ENCODE measurements at places on chromosomes 7 and 10.
A peak's percentile ranks its signal among the peaks of the same experiment; 100 is the strongest.

GRCh38 chr7:8232999-8233847 lies 28.7 kb downstream of the ICA1 start:
- DNase-seq, result no peak

DNA sequence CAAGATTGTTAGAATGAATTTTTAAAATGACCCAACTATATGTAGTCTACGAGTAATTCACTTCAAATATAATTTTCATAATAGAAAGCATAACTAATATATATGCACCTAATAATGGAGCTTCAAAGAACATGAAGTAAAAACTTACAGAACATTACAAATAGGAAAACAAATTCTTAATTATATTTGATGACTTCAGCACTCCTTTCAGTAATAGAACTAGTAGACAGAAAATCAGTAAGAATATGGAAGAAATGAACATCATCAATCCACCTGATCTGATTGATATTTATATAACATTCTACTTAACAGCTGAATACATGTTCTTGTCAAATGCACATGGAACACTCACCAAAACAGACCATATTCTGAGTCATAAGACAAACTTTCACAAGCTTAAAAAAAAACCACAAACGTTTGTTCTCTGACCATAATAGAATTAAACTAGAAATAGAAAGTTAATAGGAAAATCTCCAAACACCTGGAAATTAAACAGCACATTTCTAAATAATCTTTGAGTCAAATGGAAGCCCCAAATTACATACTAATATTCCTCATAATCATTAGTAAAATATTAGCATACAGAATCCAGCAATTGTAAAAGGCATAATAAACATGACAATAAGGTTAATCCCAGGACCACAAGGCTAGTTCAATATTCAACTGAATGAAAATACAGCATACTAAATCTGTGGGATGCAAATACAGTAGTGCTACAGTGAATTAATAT lies 48.0 kb downstream of the BRAF start:
- DNase-seq, result peak; percentile 77

- no peak for DNase-seq
These were observed 289.9 kb upstream of the LRRN3 start for GRCh38 chr7:110800984-110801383.

DNA sequence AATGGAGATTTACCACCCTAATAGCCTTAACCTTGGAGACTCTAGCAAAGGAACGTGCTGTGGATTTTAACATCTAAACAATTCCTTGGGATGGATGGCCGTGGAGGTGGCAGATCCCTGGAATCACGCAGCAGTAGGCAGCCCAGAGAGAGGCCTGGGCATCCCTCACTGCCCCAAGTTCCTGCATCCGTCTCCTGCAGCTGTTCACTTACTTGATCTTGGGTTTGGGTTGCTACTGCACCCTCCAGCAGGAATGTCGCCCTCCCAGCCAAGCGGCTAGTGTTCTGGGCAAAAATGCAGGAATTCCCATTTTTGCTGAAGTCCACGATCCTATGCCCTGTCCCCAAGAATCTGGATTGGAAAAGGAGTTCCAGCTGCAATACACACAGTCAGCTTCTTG lies 166.7 kb upstream of the SH2B2 start:
- DNase-seq, result no peak

- DNase-seq, result no peak
These were observed 297.2 kb upstream of the KAT6B start for GRCh38 chr10:74529205-74529604.

DNA sequence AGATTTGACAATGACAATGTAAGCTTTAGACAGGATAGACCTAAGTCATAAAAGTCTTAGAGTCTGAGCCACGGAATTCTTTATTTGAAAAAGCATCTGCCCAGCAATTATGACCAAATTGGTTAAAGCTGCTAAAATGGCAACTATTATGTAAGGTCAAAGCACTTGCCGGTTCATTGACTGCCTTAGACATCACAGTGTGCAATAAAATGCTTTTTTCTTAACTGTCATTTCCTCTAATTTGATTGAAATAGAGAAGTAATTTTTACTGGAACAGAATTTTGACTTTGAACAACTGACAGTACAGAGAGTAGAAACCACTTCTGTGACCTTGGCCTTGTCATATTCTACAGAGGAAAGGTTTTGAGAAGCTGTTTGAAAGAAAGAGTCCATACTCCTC lies 142.9 kb downstream of the THSD7A start:
- no peak for DNase-seq

DNA sequence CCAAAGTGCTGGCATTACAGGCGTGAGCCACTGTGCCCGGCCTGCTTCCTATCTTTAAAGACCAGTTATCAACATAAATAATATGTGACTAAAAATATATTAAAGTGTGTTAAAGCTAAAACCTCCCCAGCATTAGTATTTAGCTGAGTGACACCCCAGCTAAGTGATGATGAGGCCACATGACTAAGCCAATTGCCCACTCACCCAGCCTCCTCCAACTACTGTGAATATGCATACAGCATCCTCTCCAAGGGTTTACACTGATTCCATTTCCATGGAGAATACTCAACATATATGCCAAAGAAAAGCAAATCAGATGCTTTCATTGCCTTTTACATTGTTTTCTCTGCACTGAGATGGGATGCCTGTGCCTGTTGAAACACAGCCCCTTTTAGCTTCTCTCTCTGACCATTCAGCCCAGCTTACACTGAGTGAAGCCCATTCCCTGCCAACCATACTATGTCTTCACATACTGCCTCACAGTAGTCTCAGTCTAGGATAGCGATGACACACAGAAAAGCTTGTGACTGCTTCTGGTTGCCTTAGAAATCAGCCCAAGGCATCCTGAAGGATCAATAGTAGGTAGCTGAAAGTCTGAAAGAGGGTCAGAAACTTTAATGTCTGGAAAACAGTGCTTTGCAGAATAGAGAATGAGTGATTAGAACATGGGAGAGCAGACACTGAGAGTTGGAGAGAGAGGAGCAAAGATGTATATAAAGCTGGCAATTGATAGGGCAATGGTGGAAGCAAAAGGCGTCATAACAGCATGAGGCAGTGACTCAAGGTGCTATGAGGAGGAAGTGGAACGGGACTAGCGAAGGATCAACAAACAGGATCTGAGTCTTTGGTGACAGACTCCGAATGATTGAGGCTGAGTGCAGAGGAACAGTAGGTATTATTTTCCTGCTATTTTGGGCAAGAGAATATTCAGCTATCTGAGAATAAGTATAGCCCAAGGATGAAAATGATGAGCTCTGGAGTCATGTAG lies 19.8 kb upstream of the ATE1 start:
- no peak for DNase-seq

DNA sequence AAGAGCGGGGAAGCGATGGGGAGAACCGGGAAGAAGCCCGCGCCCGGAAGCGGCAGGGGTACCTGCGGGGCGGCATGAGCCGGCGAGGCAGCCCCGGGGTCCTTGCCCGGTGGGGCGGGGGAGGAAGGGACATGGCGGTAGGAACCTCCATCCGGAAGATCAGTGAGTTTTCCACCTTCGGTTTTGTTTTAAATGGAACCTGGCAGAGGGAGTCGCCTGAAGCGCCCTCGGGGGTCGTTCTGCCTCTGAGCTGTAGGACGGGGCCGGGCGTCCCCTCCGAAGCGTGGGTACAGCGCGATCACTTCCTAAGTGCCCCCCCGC lies 471 bp downstream of the PFKP start:
- no peak for DNase-seq

DNA sequence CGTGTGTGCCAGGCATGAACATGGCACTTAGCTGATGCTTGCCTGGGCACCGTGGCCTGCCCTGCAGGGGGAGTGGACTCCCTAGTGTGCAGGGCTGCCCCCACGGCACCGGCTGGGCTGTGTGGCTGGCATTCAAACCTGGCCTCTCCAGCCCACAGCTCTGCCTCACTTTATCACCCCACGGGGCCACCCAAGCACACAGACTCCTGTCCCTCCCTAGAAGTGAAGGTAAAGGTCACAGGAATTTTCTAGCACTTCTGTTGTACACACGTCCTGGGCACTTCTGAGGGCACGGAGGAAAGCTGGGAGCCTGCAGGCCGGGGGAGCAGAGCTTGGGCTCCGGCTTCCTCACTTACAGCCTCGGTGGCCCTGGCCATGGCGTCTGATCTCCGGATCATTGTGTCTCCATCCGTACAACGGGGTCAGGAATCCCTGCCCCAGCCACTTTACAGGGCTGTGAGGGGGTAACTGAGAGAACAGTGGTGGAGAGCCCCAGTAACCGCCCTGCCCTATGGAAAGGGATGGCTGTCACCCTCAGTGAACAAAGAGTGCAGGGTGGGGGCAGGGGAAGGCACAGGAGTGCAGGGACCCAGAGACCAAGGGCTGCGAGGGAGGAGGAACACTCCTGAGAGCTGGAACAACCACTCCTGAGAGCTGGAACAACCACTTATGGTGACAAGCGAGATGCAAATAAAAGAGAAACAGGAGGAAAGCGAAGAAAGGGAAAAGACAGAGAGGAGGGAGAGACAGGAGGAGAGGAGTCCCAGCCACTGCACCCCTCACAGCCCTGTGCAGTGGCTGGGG lies 3.9 kb upstream of the PYROXD2 start:
- DNase-seq, result no peak

- peak; percentile 92 for DNase-seq
These were observed 148.9 kb downstream of the PARD3 start for GRCh38 chr10:34666008-34666704.

GRCh38 chr7:1948887-1949680 lies 279.0 kb downstream of the ELFN1 start:
- no peak for DNase-seq

DNA sequence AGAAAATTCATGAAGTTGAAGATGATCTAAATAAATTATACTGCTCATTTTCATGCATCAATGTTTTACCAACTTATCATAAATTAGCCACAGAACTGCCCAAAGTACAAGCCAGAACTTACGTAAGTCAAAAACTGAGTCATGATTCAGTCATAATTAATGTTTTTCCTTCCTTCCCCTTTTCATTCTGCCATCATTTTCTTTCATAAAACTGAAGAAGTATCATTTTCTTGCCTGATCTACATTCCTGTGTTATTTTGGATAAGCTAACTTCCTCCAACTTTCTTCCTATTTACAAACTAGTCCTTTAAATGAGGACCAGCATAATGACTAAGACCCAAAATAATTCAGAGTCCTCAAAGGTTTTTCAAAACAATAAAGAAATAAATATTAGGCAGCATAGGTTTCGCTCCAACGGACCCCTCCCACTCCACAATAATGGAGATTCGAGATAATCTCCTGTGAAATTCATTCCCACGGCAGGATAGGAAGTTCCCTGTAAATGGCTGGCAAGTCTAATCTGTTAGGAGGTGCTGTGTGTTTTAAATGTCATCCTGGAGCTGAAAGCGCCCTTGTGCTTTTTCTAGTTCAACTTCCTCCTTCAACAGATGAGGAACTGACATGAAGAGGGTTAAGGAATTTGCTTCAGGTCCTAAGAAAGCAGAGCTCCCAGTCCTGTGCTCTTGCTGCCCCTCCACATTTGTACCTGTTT lies 218.9 kb downstream of the DOCK4 start:
- peak; percentile 73 for DNase-seq

DNA sequence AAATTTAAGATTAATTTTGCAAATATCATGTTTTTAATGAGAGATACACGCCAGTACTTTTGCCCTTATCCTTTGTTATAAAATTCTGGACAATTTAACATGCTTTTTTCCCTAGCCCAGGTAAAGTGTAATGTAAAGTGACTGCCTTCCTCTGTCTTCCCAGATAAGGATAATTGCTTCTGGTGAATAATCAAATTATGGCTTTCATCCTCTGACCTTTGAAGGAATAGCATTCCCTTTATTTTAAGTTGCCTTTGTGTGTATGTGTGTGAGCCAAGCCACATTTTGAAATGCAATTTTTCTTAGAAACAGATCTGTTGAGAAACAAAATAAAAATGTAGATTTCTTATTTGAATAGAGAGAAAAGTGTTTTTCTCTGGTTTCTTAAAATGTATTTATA lies 107.5 kb downstream of the ADAM22 start:
- DNase-seq, result no peak

DNA sequence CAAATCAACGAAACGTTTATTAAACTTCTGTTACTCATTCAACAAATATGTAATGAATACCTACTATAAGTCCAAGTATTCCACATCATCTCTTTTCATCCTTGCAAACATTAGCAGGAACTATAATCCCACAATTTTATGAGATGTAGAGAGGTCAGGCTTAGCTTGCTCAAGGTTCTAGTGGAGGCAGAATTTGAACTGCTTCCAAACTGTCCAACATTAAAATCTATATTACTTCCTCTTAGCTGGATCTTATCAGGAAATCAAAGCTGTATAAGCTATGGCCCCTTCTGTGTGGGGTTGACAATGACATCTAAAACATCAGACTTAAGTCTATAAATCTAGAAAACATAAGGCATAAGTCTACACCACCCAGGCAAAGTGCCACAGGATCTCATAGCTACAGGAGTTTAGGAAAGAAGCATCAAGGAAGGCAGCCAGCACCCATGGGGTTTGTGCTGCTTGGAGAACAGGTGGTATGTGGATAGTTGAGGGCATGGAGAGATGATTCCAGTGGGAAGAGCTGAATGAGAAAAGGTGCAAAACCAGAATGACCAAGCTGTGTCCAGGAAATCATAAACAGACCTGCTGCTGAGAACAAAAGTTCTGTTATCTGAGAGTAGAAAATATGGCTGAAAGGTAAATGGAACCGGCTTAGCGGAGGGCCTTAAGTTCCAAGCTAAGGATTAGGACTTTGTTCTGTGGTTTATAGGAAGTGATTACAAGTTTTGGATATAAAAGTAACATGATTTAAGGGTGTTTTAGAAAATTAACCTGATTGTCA lies 34.5 kb downstream of the PAPSS2 start:
- peak; percentile 59 for DNase-seq

DNA sequence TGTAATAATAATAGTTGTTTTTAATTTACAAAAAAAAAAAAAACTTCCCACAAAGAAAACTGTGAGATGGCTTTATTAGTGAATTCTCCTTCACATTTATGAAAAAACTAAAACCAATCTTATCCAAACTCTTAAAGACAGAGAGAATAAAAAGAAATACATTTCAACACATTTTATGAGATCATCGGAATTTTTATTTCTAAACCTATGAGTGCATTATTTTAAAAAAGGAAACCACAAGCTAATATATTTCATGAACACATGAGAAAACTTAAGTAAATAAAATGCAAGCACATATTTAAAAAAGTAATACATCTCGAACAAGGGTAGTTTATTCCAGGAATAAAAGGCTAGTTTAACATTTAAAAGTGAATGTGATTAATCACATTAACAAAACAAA lies 31.5 kb downstream of the C7orf25 start:
- peak; percentile 3 for DNase-seq

GRCh38 chr10:101672536-101672935 lies 22.4 kb downstream of the FBXW4 start:
- no peak for DNase-seq
